Activated CD4-positive, alpha-beta T cell treated with anti-CD3 and anti-CD28 coated beads, Interleukin-2, amount 50 U/mL, for 4 hours (primary cell): ENCODE measurements at places on chromosomes 2 and 18.

GRCh38 chr2:85112906-85113625, 20.1 kb upstream of the TCF7L1 start:
- DNase-seq: no peak

DNA sequence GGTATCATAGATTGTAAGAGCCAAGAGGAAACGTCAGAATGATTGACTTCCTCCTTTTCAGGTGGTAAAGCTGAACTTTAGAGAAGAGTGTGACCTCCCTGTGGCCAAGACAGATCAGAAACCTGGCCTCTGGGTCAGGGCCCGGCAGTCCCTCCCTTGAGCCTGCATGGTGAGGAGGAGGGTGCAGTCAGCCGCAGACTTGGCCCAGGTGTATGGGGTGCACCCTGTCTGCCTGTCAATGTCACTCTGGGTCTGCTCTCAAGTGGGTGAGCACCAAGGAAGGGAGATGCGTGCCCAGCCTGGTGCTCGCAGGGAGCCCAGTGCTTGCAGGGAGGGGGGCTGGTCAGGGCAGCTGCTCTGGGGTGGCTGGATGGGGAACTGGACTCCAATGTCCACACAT, 134.4 kb upstream of the SNTG2 start:
- DNase-seq: no peak

DNA sequence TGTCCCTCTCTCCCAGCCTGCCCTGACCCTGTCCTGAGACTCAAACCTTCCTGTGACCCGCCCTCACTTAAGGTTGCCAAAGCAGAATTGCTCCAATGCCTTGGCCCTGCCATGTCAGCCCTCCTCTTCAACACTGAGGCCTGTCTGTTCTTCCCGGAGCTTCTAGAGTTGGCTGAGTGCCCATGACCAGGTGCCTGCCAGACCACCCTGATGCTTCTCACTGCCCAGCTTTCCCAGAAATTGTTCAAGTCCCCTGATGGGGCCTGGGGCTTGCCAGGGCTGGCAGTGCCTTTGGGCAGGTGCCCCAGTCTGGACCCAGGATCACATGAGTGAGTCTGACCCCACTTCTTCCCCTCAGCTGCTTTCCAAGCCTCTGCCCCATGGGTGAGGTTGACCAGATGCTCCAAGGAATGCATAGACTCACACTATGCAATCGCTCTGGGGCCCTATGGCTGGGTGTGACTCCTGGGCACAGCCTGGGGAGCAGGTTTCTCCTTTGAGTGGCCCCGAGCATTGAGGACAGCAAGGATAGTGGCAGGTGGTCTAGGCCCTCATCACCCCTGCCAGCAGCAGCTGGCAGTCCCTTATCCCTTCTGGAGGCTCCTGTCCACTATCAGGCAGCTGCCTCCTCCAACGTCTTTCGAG, 3.1 kb upstream of the INPP5D start:
- DNase-seq: no peak

DNA sequence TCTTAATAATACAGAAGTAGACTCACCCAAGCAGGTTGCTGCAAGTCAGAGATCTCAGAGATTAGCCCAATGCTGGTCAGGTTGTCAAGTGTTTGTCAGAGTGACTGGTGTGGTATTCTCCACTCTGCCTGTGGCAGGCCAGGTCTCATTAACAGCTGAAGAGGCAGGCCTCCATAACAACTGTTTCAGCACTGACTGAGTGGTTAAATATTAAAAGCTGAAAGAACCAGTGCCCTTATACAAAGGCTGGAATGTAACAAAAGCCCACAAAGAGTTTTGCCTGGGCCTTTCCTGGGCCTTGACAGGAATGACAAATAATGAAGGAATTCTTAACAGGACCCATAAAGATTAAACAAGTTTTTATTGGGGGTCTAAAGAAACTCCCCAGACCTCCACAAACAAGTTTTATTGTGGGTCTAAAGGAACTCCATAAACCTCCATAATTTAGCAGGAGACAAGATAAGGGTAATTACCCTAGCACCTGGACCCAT, 26.8 kb downstream of the SULT1C2 start:
- no peak for DNase-seq

DNA sequence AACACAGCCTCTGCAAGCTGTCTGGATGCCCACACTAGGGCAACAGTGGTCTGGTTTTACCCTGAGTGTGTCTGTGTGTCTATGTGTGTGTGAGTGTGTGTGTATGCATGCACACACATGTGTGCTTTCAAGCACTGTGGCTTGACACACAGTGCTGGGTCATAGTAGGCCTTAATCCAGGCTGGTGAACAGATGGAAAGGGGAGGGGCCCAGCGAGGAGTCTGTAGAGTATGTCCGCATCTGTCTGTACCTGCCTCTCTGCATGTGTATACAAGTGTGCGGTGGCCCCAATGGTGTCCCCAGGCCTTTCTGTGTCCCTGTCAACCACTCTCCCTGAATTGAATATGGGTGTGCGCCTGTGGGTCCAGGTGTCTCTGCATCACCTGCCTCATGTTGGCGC, 9.3 kb upstream of the KCNIP3 start:
- DNase-seq: no peak

DNA sequence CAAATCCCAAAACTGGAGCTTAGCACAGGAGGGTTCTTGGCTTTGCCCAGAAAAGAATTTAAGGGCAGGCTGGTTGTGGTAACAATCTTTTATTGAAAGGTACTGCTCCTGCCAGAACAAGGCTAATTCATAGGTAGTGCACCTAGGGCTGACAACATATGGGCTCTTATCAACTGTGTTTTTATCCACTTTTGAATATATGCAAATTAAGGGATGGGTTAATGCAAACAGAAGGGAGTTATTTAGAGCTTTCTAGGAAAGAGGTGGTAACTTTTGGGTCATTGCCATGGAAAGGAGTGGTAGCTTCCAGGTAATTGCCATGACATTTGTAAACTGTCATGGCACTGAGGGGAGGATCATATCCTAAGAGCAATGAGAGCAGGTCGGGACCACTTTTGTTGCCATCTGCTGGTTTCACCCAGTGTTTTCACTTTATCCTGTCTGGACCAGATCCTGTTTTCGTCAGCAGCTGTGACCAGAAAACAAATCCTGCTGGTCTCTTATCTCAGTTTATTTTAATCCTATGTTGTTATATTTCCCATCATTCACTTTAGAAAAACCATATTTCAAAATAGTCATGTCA, 981 bp downstream of the C2orf66 start:
- DNase-seq: no peak

DNA sequence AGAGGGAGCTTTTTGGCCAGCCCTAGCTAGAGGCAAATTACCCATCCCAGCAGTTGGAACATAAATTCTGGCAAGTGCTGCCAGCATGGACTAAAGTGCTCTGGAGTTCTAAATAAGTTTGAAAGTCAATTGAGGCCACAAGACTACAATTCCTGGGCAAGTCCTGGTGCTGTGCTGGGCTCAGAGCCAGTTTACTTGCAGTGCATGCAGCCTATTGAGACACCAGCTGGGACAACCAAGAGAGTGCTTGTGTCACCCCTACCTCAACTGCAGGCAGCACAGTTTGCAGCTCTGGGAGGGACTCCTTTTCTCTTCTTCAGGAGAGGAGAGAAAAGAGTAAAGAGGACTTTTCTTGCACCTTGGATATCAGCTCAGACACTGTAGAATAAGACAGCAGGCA, 277.2 kb upstream of the TMEFF2 start:
- DNase-seq: no peak

DNA sequence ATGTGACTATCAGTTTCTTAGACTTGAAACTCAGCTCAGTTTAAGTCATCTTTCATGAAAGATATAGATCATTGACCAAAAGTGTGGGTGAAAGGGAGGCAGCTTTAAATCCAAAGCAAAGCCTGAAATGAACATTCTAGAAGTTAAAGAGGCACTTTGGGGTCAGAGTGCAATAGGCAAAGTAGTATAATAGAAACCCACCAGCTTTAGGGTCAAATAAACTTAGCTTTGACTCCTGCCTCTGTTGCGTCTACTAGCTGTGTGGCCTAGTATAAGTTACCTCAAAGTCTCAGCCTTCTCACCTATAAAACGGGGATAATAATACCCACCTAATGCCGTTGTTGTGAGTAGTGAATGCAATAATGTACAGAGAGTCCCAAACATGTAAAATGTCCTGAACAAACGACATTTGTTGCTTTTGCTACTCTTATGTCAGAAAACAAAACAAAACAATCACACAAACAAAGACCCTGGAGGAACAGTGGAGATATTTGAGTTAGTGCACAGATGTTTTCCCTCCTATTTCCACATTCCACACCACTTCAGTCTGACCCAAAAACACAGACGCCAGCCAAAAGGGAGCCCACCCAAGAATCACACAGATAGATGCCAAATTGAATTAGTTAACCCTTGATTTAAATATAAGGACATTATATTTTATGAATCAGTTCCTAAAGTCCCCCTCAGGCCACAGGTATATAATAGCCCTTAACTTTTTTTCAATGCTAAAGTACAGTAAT, 657.0 kb downstream of the ARHGAP15 start:
- no peak for DNase-seq

DNA sequence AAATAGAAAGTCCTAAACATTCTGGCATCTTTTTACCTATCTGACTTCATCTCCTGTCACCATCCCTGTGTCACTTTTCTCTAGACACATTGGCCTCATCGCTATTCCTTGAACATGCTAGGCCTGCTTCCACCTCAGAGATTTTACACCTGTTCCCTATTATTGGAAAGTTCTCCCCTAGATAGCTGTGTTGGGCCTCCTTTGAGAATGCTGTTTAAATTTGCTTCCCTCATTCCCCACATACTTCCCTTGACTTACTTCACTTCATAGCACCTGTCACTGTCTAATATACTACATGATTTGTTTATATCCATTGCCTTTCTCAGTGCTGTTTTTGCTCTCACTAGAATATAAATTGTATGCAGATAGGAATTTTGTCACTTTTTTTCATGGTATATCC, 317.0 kb upstream of the GCFC2 start:
- DNase-seq: no peak
